ENCODE measurements at places on chromosomes 2 and 18.

GRCh38 chr2:40317761-40318160 lies 134.1 kb downstream of the SLC8A1 start:
- no peak for DNase-seq

DNA sequence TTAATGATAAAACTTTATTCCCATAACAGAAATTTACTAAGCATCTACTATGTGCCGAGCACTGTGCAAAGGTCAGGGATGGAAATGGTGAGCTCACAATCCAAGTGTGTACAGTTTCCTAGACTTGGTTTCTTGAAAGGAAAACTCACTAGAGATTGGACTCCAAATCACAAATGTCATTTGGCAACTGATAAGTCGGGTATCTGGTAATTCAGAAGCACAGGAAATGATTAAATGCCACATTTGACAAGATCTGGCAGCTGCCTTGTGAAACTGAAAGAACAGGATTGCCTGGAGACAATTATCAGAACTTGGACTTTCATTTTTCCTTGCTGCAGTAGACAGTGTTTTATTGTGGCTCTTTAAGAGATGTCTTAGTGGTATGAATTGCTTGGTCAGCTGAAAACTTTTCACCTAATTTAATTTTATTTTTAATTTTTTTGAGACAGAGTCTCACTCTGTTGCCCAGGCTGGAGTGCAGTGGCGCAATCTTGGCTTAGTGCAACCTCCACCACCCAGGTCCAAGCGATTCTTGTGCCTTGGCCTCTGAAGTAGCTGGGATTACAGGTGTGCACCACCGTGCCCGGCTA lies 19.2 kb downstream of the ITGA6 start:
- no peak for DNase-seq

- no peak for DNase-seq
Observed at GRCh38 chr2:216888887-216889622, 29.2 kb upstream of the TNP1 start.

GRCh38 chr18:3179430-3180089 lies 40.2 kb downstream of the MYOM1 start:
- no peak for DNase-seq

DNA sequence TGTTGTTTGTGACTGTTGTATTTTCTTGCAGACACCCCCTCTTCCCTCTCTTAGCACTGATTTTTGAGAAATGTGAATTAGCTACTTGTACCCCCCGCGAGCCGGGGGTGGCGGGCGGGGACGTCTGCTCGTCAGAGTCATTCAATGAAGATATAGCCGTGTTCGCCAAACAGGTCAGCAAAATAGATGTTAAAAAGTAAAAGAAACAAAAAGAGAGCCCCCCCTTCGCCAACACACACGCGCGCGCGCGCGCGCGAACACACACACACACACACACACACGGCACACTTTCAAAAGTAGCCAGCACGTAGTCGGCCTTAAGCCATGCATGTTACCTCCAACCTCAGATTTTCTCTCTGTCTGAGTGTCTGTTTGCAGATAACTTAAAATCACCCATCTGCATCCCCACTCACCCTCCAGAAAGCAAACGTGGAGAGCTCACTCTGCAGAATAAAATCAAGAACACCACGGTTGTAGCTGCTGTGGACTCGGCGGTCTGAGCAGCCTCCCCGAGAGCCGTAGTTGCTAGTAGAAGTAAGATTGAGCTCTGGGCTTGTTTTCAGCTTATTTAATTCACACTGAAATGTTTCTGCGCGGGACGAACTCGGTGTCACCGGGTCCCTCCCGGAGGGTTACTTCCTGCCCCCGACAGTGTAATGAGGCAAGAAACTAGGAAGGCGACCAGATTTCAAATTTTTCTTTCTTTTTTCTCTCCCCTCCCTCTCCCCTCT lies 5.1 kb downstream of the MEIS1 start:
- DNase-seq, result no peak

DNA sequence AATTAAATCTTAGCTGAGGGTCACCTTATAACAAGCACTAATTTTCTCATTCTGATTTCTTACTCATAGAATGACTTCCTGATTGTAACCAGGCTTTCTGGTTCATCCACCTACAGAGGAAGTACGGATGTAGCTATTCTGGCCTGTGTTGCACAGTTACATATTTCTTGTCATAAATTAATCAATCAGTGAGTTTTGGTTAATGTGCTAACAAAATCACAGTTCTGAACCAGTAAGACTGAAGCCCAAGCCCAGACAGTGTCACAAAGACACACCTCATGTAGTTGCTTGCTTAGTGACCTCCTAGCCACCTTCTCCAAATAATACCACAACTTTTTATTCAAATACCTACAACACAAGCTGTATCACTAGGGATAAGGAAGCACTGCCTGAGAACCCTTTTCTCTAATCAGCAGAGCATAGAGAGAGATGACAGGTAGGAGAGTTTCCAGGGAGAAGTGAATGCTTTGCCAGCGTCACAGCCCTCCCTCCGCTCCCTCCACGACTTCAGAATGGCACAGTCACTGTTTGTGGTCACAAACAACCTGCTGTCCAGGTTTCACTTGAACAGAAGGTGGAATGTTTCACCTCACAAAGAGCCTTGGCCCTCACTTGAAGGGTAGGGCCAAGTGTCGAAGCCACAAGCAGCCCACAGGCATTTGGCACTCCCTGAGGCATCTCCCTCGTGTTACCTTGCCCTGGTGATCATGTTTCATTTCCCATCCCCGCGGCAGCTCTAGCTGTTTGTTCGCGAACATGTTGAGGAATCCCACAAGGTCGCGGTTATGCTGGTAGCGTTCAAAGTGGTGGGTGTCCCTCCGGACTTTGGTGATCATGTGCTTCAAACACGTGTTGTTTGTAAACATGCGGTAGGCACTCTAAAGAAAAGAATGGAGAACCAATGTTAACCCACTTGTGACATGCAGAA lies 120.8 kb upstream of the STK17B start:
- no peak for DNase-seq

- DNase-seq, result no peak
Observed at GRCh38 chr2:66852953-66853352, 418.0 kb downstream of the MEIS1 start.

GRCh38 chr18:23572570-23572969 lies 13.7 kb downstream of the NPC1 start:
- DNase-seq, result no peak

DNA sequence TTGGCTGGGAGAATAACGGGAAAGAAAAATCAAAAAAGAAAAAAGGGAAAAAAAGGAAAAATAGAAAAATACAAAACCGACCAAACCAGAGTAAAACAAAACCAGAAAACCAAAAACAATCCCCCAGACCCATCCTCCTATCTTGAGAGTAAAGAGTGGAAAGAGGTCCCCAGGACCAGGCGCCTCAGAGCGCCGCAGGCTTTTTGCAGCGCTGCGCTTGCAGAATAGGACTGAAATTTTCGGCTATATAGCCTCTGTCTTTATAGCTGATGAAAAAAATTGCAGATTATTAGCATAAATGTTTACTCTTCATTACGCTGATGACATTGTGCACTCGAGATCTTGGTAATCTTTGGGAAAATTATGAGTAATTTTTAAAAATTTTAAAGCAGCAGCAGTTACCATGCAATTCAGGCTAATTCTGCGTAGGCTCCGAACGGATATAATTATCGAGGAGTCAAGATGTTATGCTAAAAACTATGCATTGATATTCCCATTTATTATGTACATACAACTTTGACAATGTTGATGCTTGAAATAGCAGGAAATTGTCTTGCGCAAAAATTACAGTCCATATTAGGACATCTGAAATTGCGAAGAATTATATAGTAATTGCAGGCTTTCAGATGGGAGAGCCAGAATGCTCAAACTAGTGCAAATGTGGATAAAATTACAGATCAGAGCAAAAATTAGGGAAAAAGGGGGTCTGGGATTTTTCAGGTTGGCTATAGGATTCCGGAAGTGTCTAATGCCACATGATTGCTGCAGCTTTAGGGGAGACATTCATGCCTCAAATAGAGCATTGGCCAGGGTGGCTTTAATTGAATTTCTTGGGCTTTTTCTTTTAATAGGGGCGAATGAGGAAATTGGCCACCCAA lies 8.3 kb downstream of the DLX1 start:
- no peak for DNase-seq

DNA sequence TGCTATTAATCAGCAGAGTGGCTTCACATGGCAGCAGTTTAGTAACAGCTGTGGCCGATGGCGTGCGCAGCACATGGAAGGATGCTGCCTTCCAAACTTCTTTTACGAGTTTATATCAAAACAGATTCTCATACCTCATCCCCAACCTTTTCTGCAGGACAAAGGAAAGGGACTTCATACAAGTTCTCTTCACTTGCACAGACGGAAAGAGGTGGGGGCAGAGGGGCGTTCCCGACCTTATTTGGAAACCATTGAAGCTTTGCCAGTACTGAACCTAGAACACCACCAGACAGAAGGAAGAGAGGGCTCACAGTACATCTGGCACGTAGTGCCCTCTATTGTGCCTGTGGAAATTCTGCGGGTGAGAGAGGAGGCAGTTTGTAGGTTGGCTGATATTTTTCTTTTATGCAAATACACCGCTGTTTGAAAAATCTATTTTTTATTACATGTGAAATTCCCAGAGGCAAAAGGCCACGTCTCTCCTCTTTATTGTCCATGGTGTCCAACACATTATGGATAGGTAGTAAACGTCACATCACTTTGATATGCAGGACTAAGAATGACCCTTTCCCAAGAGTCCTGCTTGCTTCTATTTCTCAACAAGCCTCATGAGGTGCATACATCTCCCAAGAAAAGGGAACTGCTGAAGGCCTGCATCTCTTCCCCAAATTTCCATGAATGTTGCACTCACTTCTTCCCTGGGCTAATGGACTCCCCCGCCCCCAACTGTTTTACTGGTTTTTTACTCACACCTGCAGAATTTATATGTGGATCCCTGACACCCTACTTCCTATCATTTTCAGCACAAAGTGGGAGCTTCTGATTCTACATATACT lies 31.3 kb downstream of the COLEC12 start:
- no peak for DNase-seq

DNA sequence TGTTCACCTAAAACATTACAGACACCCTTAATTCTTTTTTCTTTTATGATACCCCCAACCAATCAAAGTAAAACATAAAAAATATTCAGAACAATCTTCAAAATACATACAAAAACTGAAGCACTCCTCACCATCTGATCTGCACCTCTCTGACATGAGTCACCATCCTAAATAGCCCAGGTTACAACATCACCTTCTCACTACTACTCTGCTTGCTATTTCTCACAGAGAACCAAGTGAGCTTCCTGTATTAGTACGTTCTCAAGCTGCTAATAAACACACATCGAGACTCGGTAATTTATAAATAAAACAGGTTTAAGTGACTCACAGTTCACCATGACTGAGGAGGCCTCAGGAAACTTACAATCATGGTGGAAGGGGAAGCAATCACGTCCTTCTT lies 183.5 kb downstream of the CBLN2 start:
- DNase-seq, result no peak

DNA sequence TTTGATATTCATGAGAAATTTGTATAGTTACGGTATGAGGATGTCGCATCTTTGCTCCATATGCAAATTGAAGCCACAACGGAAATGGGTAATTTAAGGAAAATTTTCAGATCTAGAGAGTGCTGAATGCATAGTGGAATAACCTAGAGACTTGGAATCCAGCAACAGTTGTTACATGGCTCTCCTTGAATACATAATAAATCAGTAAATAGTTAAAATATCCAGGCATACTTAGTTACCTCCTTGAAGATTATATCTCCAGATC lies 5.4 kb downstream of the REG1A start:
- DNase-seq, result no peak

DNA sequence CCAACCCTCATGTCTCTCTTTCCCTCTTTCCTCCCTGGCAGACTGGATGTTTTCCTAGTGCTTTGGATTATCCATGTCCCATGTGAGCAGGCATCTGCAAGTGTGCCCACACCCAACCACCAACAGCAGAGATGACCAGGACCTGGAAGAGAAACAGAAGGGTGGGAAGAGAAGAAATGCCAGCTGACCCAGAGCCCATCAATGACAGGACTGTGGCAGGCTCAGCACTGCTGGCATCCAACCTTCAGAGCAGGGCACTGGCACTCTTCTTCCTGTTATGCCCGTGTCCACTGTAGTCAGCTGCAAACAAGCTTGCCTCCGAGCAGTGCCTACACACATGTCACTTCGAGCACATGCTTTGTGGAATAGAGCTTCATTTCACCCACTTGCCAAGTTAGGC lies 121.1 kb downstream of the TANC1 start:
- no peak for DNase-seq

DNA sequence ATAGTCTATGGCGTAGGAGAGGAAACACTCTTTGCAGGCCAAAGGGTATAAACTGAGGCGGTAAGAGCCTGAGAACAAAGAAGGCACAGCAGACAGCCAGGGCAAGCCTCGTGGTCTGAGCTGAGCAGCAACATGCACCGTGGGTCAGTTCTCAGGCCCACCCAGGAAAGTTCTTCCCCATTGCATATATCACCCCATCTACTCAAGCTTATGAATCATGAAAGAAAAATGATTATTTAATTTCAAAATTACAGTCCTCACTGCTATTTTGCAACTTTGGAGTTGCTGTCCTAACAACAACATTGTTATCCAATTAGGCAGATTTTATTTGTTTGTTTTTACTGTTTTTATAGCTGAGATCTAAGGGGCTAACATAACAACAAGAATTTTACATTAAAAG lies 54.7 kb upstream of the RIOK3 start:
- DNase-seq, result no peak

- DNase-seq, result no peak
Observed at GRCh38 chr2:19214682-19215391, 143.6 kb downstream of the OSR1 start.

- DNase-seq, result no peak
Observed at GRCh38 chr2:218859556-218859987, at the start of gene WNT6. WNT6 (plus strand) TSS chr2:218859805; CDS start chr2:218860038, 233 bp downstream.

DNA sequence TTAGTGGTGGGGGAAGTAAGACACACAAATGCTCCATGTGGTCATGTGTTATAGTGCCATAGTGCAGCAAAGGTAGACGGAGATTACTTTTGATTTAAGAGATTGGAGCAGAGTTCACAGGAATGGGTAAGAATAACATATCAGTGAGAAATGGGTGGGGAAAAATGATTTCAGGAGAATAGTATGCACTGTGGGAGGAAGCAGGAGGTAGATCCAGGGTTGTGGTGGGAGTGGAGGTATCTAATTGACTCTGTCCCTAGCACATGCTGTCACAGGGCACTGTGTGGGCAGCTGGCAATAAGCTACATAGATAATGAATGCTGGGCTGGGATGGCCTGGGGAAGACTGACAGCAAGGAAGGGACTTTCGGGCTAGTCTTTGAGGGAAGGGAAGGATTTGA lies 65.3 kb downstream of the STAT1 start:
- DNase-seq, result no peak

GRCh38 chr2:37306024-37306423 lies 18.6 kb downstream of the PRKD3 start:
- peak; percentile 50 for DNase-seq

GRCh38 chr2:66683599-66683998 lies 248.7 kb downstream of the MEIS1 start:
- no peak for DNase-seq

- DNase-seq, result peak; percentile 13
Observed at GRCh38 chr18:45617284-45617683, 2.0 kb downstream of the SLC14A2 start.

Measured in hematopoietic multipotent progenitor cell treated with erythropoietin and hydrocortisone succinate and interleukin-3 and kit ligand, for 8 days (in vitro differentiated cells).